ENCODE measurements at places on chromosomes 12 and 14.
A peak's percentile ranks its signal among the peaks of the same experiment; 100 is the strongest.

- peak; percentile 33 for DNase-seq
Observed at GRCh38 chr12:68612202-68612601, 1.5 kb downstream of the RAP1B start.

DNA sequence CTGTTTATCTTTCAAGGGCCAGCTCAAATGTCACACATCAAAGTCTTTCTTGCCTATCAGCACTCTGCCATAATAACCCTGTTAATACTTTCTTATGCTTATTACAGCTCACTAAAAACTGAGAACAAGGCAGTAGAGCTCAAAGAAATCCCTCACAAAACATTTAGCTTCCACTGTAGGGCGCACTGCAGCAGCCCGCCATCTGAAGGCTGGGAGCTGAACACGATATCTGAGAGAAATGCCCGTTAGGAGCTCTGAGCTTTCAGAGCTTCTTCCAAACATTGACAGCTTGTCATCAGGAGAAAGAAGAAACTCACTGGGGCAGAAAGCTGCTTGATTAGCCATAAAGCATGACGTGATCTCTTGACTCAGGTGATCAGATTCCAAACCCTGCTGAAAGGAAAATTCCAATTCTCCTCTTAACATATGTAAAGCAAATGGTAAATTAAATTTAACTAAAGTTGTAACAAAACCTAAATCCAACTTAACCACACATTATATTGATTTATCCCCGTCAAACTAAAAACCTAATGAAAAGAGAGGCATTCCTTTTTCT, 175.7 kb downstream of the C12orf50 start:
- no peak for DNase-seq

GRCh38 chr12:131720241-131720640, 9.4 kb downstream of the SFSWAP start:
- DNase-seq, result no peak

GRCh38 chr14:24908592-24909236, 141.2 kb downstream of the STXBP6 start:
- no peak for DNase-seq

DNA sequence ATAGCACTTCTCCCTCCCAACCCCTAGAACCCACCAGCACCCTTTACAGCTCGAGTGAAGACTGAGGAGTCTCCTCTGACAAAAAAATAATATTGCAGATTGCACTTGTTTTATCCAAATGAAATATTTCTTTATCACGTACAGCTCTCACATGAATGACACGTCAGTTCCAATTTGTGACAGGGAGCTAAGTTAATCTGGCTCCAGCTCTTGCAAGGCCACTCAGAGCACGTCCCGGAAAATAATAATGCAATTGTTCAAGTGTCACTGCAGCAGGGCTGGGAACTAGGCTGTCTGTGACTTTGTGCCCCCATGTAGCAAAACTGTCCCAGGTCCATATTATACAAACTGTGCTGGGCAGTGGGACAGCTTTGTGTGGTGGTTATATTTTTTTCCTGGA, 539.6 kb downstream of the VRK1 start:
- DNase-seq, result no peak

DNA sequence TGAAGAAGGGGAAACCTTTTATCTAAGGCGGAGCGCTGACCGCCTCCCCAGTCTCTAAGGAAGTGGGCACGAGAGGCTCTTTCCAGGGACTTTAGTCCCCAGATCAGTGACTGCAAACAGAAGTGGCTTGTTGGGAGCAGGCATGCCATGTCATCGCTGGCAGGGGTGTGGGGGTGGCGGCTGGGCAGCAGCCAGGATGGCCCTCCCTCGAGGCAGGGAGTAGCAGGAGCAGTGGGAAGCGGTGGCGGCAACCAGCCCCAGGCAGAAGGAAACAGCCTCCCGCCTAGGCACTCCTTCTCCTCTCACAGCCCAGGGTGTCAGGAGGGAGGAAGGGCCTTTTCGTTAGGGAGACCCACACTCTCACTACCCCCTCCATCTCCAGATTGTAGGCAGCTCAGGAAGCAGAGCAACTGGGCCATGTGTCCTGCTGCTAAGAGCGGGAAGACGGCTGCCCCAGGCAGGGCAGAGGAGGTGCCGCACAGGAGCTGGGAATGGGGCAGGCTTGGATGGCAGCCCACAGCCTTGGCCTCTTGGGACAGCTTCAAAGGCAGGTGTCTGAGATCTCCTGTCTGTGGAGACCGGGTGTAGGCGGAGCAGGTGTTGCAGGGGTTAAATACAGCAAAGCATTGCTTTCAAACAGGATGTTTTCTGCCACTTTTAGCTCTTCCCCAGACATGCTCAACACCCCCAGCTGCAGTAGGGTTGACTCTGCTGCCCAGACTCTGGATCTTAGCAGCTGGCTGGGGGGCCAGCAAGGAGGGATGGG, 21.8 kb downstream of the VDR start:
- DNase-seq, result no peak

DNA sequence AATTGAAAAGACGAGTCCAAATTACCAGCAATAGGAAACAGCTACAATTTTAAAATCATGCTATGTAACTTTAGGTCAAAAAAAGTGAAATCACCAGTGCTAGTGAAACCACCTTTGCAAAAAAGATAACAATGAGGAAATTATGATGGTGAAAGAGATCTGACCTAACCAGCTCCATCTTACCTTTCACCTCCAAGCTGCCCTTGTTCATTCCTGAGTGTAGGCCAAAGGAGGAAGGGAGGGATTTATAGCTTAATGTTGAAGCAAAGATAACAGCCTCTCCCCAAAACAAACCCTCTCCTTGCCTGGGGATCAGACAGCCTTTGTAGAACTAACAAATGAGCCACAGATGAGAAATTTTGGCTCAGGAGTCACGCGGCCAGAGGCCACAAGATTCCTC, 83.2 kb upstream of the EIF5 start:
- no peak for DNase-seq

- no peak for DNase-seq
Observed at GRCh38 chr12:49683599-49684309, 23.5 kb downstream of the FMNL3 start.

DNA sequence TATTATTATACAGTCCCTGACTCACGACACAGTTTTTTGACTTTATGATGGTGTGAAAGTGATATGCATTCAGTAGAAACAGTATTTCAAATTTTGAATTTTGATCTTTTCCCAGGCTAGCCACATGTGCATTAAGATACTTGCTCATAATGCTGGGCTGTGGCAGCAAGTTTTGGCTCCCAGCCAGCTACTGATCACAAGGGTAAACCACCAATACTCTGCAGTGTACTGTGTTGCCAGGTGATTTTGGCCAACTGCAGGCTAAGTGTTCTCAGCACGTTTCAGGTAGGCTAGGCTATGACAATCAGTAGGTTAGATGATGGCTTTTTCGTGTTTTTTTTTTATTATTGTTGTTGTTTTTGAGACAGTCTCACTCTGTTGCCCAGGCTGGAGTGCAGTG, 69.4 kb upstream of the ACTN1 start:
- no peak for DNase-seq

DNA sequence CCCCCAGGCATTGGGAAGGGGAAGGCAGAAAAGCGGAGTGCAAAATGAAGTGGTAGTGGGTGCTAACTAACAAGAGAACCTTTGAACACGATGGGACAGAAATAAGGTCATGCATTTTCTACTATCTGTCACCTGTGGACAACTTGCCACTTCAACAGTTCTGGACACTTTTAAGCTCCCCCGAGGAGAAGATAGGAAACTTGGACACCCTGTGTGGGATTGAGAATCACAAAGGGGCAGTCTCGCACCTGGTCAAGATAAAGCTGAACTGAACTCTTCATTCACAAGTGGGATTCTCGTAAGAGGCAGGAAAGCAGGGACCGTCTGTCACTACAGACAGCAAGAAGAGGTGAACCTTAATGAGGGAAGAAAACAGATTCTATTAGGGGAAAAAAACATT, 51.6 kb downstream of the EIF2S3B start:
- no peak for DNase-seq

GRCh38 chr14:97477353-97477752, 680.2 kb downstream of the VRK1 start:
- peak; percentile 9 for DNase-seq

GRCh38 chr12:88391556-88391955, 188.7 kb downstream of the KITLG start:
- DNase-seq, result no peak

DNA sequence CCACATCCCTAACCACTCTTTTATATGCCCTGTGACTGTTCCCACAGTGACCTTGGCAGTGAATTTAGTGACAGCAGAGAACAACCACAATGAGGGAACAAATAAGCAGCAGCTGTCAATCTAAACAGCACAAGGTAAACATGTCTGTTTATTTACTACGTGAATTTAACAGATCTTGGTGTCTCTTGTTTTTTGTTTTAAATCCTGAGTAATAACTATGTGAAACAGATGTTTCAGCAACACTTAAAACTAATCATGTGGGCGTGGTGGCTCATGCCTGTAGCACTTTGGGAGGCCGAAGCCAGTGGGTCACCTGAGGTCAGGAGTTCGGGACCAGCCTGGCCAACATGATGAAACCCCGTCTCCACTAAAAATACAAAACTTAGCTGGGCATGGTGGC, 17.0 kb upstream of the CFAP54 start:
- DNase-seq, result no peak

GRCh38 chr12:90987101-90987500, 17.7 kb downstream of the EPYC start:
- no peak for DNase-seq

- DNase-seq, result no peak
Observed at GRCh38 chr14:92457016-92457565, 56.5 kb upstream of the RIN3 start.

DNA sequence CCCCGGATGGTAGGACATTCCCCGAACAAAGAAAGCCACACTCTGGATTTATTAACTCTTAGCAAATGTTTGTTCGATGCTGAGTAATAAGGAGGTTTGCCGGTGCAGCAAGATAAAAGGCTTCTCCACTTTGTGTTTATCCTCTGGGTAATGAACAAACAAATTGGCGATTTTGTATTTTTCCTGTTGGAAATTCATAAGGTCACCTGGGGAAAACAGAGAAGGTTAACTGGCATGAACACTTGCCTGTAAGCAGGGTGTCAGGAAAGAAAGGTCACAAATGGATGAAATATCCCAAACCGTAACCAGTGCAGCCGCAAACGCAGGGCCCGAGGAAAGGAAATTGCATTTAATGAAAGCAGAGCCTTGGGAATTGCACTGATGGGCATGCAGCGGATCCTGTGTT, 132.8 kb downstream of the RMST start:
- no peak for DNase-seq

DNA sequence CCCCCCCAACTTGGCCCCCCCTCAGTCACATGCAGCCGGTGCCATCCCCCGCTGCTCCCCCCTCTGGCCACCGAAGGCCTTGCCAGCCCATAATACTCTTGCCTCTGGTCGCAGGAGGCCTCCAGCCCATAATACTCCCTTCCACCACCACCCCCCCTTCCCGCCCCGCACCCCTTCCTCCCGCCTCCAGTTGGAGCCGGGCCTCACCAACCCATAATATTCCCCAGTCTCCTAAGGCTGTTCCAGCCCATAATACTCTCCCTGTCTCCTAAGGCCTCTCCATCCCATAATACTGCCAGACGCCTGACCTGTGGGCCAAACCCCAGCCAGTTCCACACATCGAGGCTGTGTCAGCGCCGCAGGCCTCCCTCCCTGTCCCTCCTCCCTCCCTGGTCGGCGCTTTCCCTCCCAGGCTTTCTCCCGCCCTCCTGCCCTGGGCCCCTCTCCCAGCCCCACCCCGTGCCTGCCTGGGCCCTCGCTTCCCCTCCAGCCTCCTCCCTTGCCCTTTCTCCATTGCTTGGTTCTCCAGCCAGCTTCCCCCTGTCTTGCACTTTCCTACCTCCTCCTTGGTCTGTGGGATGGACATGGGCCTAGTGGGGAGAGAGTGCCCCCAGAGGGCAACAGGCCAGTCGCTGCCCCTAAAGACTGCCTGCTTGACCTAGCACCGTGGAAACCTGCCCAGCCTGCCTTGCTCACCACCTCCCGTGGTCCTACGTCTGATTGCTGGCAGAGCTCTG, 6.8 kb upstream of the CHD4 start:
- peak; percentile 82 for DNase-seq

GRCh38 chr14:103530390-103530789, 1.4 kb downstream of the TRMT61A start:
- DNase-seq, result peak; percentile 25

GRCh38 chr12:29695026-29695425, 88.7 kb downstream of the TMTC1 start:
- no peak for DNase-seq

- no peak for DNase-seq
Observed at GRCh38 chr14:49857427-49858003, 4.9 kb upstream of the NEMF start.

GRCh38 chr14:100619396-100620254, 32.4 kb upstream of the BEGAIN start:
- DNase-seq, result no peak

DNA sequence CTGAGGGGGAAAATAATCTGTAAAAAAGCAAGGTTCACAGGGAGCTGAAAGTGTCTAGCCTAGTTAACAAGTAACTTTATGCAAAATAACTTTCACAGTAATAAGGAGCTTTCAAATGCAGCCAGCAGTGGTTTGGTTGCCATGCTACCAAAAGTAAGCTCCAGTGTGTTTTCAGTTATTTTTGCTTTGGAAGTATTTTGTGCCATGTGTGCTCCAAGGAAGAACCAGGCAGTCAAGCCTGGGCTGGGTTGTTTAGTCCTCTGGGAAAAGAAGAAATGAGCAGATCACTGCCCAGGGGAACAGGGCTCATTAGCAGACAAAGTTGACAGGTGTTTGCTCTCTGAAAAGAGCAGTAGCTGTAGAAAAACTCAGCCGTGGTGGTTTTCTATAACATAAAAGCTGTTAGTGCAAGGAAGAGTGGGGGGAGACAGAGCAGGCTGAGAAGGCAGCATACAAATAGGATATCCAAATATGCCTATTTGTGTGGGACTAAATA, 92.8 kb upstream of the TMTC2 start:
- no peak for DNase-seq

DNA sequence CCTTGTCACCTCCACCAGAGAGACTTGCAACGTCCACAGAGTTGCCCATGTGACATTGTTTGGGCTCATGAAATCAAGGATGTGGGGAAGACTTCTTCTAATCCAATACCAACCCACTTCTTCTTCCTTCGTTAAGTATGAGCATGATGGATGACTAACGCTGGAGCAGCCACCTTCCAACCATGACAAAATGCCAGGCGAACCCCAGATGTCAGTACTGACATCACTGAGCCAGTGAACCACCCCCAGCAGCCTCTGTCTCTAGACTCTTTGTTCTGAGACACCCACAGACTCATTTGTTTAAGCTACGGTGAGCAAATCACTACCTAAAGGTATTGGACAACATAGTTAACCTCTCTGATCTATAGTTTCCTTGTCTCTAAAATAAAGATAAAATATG, 123.7 kb downstream of the GRIN2B start:
- no peak for DNase-seq

- no peak for DNase-seq
Observed at GRCh38 chr14:41235466-41235865, 371.2 kb upstream of the LRFN5 start.

DNA sequence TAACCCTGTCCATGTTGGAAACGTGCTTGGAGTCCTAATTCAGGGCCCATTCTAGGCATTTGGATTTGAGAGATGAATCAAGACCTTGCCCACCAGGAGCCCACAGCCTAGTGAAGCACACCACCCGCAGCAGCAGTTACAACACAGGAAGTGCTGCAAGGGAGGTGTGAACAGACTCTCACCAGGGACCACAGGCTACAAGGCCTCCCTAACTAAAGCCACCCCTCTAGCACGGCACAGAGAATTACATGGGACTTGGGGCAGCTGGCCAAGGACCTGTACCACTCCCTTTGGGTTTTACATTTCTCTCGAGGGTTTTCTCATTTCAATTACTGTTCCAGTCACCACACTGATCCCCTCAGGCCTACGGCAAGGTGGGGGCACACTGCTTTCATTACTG, 49.5 kb upstream of the FOXN3 start:
- peak; percentile 62 for DNase-seq

- no peak for DNase-seq
Observed at GRCh38 chr12:89126712-89127111, 225.6 kb downstream of the DUSP6 start.

All from CD4-positive, alpha-beta T cell treated with Interleukin-10 for 1 hour (primary cell).